Activated CD8-positive, alpha-beta T cell treated with anti-CD3 and anti-CD28 coated beads, Interleukin-2, amount 10 ng/mL, durations not matched to agents 7 days and 5 days (primary cell): ENCODE measurements at places on chromosomes 7 and 10.

- DNase-seq: peak; percentile 48
Observed at GRCh38 chr10:123149568-123150270, 1.8 kb downstream of the HMX2 start.

DNA sequence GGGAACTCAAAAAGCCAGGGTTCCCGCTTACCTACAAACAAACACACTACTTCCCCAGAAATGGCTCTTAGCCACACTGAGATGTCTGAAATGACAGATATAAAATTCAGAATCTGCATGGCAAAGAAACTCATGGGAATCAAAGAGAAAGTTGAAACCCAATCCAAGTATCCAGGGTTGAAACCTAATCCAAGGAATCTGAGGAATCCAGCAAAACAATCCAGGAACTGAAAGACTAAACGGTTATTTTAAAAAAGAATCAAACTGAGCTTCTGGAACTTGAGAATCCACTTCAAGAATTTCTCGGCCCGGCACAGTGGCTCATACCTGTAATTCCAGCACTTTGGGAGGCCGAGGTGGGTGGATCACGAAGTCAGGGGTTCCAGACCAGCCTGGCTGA, 568.8 kb downstream of the POM121L12 start:
- DNase-seq: no peak

DNA sequence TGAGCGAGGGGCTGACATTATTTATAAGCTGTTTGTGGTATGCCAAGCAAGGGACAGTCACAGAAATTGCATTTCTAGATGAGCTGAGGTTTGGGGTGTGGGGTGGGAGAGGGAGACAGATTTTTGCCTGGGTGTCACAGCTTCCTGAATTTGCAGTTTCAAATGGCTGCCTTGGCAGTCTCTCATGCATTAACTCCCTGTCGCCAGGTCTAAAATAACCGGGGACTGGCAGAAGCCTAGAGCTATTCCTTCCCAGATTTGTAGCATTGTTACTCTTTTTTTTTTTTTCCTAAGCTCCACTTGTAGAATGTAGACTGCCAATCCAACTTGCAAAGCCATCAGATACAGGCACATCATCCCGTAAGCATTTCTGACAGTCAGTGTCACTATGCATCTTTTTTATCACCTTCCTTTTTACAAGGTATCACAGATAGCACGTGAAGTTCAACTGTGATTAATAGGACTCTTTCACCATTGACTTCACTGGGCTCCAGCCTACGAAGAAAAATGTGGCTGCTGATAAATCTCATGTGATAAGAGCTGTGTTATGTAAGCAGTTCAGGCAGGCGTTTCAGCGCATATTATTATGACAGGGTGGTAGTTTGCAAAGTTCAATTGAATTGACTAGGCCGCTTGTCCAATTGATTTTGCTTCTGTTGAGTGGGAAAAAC, 130.7 kb upstream of the CELF2 start:
- no peak for DNase-seq

DNA sequence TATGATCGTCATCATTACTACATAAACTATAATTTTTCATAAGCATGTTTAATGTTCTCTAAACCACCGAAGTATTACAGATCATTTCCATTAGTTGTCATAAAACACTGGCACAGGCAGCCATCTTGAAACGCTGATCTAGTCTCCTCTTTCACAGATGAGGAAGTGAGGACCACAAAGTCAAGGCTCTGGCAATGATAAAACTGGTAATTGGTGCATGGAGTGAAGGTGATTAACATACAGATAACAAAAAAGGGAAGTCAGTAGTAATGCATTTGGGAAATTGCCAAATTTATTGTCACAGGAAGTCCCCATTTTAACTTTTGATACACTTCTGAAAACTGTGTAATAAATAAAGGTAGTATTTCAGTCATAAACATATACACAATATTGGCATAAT, 49.3 kb downstream of the FBXL13 start:
- DNase-seq: no peak

DNA sequence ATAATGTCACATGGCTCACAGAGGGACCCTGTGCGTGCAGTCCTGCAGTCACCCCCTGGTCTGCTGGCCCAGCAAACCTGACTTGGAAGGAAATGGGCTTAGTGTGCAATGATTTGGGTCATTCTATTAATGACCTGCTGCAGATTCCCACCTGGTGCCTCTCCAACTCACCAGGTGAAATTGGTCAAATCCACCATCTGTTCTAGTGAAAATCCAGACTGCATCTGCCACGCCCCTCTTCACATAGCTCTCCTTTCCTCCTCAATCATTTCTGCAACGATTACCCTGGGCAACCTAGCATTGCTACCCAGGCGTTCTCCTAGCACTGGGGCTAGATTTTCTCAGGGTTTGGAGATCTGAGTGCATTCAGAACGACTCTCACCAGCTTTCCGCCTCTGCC, 29.4 kb downstream of the SRRM3 start:
- DNase-seq: no peak

DNA sequence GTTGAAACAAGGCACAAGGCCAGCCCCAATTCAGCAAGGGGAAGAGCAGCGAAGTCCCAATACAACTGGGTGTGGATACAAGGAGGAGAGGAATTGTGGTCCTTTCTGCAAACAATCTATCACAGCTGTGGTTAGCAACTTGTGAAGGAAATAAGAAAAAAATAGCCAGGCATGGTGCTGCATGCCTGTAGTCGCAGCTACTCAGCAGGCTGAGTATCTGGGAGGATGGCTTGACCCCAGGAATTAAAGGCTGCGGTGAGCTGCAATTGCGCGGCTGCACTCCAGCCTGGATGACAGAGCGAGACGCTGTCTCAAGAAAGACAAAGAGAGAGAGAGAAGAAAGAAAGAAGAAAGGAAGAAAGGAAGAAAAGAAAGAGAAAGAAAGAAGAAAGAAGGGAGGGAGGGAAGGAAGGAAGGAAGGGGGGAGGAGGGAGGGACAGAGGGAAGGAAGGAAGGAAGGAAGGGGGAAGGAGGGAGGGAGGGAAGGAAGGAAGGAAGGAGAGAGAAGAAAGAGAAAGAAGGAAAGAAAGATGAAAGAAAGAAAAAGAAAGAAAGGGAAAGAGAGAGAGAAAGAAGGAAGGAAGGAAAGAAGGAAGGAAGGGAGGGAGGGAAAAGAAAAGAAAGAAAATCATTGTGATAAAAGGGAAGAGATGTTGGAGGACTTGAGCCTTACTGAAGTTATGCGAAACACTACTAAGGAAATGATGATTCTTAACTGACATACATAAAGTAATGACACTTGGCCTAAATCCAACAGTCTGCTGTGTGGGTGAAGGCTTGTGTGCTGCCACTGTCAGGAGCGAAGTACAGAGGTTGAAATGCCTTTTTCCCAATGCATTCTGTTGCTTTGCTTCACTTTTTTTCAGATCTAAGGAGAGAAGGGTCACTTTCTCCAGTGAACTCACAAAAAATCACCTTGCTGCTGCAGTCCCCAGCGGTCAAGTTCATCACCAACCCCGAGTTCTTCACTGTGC, 117.0 kb upstream of the STK17A start:
- no peak for DNase-seq

GRCh38 chr7:34361663-34362250, 296.3 kb upstream of the NPSR1 start:
- no peak for DNase-seq

DNA sequence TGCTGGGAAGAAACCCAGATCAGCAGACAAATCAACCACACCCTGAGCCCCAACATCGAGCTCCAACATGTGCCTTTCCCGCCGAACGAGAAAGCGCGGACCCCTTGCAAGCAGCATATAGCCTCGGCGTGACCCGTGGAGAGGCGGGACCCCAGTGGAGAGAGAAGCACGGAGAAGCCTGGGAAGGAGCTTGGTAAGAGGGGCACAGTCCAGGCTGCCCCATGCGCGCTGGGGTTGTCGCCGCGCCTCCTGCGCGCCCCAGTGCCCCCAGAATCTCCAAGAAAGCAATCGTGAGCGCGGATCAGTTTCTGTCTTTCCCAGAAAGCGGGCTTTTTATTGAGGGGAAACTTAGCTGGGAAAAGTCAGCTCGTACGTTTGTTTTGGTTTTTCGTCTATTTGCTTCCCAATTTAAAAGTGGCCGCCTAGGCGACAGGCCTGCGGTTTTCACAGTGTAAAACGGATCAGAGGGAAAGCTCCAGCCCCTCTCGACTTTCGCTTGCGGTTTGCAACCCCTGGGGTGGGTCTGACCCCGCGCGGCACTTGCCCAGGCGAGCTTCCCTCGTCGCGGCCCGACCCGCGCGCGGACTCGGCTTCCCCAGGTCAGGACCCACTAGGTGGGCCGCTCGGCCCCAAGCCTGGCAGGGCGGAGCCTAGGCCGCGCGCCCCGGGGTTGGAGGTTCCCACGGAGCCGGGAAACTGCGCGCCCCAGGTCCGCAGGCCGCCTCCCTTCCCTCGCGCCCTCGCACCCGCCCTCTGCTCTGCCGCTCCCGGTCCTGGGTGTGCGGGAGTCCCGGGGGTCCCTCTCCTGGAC, 31.1 kb downstream of the SKIDA1 start:
- DNase-seq: no peak

DNA sequence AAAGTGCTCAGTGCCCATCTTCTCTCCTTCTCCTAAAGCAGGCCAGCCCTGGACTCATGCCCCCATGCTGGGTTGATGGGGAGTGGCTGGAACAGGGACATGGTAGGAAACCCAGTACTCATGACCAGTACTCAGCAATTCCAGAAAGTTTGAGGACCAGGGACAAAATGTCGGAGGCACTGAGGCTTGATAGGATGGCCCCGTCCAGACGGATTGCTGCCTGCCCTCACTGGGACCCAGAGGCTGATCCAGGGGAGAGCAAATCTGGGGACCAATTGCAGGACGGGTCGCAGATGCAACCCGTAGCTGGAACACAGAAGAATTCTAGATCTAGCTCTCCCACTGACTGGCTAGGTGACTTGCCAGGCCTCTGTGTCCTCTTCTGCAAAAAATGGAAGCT, 5.1 kb downstream of the ZCCHC24 start:
- no peak for DNase-seq

DNA sequence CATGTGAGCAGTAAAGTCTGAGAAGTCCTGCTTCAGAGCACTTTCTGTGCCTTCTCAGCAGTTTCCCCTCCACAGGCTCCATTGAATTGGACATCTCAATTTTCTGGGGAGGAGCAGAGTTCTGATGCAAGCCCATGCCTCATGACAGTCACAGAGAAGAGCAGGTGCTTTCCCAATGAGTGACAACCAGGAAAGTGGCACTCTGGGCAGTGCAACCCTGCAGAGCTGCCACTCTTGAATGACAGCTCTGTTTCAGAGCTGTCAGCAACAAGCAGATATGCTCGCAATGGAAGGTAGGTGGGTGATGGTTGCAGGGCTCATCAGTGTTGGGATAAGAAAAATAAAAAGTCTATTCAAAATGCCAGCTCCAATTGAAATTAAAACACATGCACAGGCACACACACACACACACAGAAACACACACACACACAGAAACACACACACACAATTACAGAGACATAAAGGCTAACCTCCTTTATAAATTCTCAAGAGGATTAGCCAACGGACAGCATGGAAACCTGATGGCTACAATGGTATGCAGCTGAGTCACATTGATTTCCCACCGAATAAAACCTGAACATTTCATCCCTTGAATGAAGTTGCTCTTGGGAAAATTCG, 50.5 kb downstream of the C10orf67 start:
- no peak for DNase-seq

DNA sequence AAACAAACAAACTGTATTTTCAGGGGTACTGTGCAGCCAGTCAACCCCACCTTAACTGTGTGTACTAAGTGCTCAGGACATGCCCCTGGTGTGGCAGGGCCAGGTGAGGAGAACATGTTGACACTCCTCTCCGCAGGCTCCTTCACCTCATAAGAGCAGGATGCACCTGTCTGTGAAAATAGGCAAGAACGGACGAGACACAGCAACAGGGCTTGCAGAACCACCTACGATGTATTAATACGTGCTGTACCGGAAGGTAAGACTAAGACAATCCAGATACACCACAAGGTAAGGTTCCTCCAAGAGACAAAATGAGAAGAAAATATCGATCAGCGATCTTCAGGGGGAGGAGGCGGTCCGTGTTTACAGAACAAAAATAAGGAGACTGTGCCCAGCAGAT, 65.8 kb upstream of the CAMK2B start:
- DNase-seq: no peak

- DNase-seq: no peak
Observed at GRCh38 chr7:77935652-77936348, 137.2 kb downstream of the PHTF2 start.

DNA sequence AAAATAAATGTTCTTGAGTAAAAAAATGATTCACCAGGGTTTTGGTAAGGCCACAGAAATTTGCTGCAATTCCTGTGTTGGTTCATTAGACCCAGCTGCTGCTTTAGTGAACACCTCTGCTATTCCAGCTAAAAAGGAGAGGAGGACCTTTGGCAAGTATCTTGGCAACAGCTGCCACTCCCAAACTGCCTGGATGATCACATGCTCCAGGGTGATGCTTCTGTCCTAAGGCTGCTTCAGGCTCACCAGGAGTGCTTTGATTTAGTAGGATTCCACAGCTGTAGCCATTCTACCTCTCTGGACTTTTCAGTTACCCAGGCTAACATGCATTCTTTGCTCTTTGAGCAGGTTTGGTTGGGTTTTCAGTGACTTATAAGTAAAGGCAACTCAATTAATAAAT, 82.6 kb upstream of the NPVF start:
- DNase-seq: no peak

- no peak for DNase-seq
Observed at GRCh38 chr7:19024261-19024660, 93.2 kb downstream of the TWIST1 start.

GRCh38 chr7:150660939-150661613, 24.4 kb upstream of the GIMAP2 start:
- no peak for DNase-seq

DNA sequence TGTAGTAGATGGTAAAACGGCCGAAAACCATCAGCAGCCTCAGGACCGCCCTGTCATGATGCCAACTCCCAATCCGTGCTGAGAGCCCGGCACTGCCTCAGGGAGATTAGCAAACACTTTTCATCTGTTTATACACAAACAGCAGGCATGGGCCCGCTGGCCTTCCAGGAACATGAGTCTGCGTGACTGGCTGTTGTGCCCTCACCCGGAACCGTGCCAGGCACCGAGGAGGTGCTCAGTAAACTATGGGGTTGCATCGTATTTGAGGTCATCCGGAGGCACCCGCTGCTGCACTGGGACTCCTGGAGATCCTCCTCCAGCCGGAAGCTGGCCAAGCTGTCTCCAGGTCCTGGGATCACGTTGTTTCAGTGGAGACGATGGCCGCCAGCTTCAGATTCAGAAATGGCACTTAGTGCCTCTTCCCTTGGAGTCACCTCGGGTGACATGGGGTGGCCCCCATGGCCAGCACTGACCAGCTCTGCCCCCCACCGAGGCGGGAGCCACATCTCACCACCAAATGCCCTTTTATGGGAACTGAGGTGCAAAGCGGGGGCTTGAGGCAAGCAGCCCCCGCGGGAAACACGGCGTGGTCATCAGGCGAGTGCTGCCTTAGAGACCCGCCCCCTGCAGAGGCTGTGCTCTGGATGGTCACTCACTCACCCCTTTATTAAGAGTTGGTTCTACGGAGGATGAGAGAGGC, 585.9 kb downstream of the PTPRN2 start:
- DNase-seq: no peak
